ENCODE measurements at places on chromosomes 7 and 10. TPM values are rescaled to one million over a fixed set of nuclear protein-coding genes. Genes with fewer than 3 reads are reported as not detected.

GRCh38 chr7:3140834-3141233 lies 97.2 kb upstream of the CARD11 start:
- no peaks in the 10 kb centered on the region for H3K36me3 ChIP-seq
- no peak overlapping the region for H3K27ac ChIP-seq
- DNase-seq: no peak
- H3K27me3 ChIP-seq: no peaks in the 10 kb centered on the region

DNA sequence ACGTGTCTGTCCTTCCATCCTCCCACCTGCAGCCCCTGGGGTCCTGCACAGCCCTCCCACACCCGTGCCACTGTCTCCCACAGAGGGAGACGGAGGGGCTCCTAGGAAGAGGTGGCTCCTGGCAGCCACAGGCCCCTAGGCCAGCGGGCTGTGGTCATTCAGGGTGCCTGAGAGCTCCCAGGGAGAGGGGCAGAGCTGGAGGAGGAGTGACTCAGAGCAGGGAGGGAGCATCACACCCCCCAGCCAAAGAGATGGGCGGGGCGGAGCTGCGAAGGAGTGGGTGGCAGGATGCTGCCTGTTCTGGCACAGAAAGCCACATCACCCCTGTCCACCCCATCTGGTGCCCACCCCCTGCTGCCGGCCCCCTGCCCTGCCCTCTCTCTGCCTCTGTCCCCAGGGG lies 50.5 kb downstream of the STK32C start:
- no peak overlapping the region for H3K27ac ChIP-seq
- no peaks in the 10 kb centered on the region for H3K4me1 ChIP-seq
- H3K36me3 ChIP-seq: no peaks in the 10 kb centered on the region
- no peak overlapping the region for H3K4me3 ChIP-seq
- H3K27me3 ChIP-seq: no peaks in the 10 kb centered on the region
- no peak for DNase-seq

DNA sequence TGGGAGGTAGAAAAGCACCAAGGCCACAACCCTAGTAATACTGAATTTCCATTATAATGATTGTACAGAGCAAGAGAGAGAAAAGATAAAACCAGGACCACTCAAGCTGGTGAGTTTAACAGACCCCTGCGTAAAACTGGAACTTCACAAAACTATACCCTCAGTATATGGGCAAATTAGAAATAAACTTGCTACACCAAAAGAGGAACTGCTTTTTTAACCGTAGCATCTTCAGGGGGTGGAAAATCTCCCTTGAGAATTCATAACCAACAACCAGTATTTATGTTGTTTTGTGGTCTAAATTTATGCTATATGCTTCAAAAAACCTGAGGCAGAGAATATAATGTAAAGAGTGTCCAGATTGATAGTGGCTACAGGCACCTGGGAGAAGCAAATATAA lies 171.2 kb downstream of the SGMS1 start:
- H3K36me3 ChIP-seq: no peaks in the 10 kb centered on the region
- no peaks in the 10 kb centered on the region for H3K4me1 ChIP-seq

GRCh38 chr10:69659241-69660038 lies 29.4 kb downstream of the FAM241B start:
- H3K27me3 ChIP-seq: peaks cover 1% of the 10 kb centered on the region
- no peak overlapping the region for H3K27ac ChIP-seq
- no peaks in the 10 kb centered on the region for H3K36me3 ChIP-seq
- DNase-seq: no peak
- no peaks in the 10 kb centered on the region for H3K4me1 ChIP-seq

- H3K36me3 ChIP-seq: no peaks in the 10 kb centered on the region
- H3K4me3 ChIP-seq: no peak overlapping the region
- DNase-seq: no peak
- H3K27me3 ChIP-seq: no peaks in the 10 kb centered on the region
These were observed 14.1 kb upstream of the MSRB2 start for GRCh38 chr10:23081221-23081750.

- no peak for DNase-seq
- H3K4me1 ChIP-seq: no peaks in the 10 kb centered on the region
- no peak overlapping the region for H3K4me3 ChIP-seq
- H3K27me3 ChIP-seq: no peaks in the 10 kb centered on the region
These were observed 56.0 kb downstream of the ELMO1 start for GRCh38 chr7:37392673-37393017.

STAG3 gene
- total RNA-seq: 1.3 TPM

Measured in Caco-2 (cell line).